SK-N-SH (cell line): ENCODE measurements at places on chromosomes 7 and 10. TPM values are rescaled to one million over a fixed set of nuclear protein-coding genes. Genes with fewer than 3 reads are reported as not detected.

Gene HMX3
- not detected in 2 replicates for polyA plus RNA-seq

Gene ERV3-1
- 8.4 and 17.5 TPM in 2 replicates for polyA plus RNA-seq

Gene TMEM139
- polyA plus RNA-seq, result 0.05 and 0.19 TPM in 2 replicates

Gene BPGM
- 12.4 and 17.4 TPM in 2 replicates for polyA plus RNA-seq

Gene CFTR
- not detected in 2 replicates for polyA plus RNA-seq

GRCh38 chr7:97019710-97020225 lies 4.9 kb downstream of the DLX5 start:
- no peak overlapping the region for H3K4me3 ChIP-seq
- H3K4me1 ChIP-seq, result peaks cover 15% of the 10 kb centered on the region
- H3K27ac ChIP-seq, result no peak overlapping the region
- DNase-seq, result no peak
- no peaks in the 10 kb centered on the region for H3K36me3 ChIP-seq

GRCh38 chr10:56095506-56096225 lies 265.4 kb downstream of the ZWINT start:
- no peaks in the 10 kb centered on the region; the same call in 1 of the 2 replicates for H3K4me1 ChIP-seq
- H3K4me3 ChIP-seq, result no peak overlapping the region
- H3K36me3 ChIP-seq, result no peaks in the 10 kb centered on the region
- no peak for DNase-seq
- no peaks in the 10 kb centered on the region for H3K27me3 ChIP-seq

DNA sequence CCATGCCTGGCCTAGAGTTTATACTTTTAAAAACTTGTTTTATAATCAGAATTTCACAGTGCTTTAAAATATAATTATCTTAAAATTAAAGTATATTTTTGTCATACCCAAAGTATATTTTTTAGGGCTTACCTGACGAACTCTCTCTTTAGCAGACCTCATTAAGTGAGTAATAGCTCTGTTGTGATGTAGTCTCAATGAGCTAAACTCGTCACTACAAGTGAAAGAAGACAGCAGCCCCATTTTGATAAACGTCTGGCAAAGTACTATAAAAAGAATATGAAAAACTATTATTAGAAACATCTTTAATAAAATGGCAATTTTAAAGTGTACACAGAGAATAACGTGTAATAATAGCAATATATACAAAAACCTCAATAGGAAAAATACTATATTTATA lies 18.6 kb downstream of the ANKRD61 start:
- no peaks in the 10 kb centered on the region for H3K4me1 ChIP-seq
- no peak overlapping the region for H3K27ac ChIP-seq
- no peak overlapping the region for H3K4me3 ChIP-seq
- no peaks in the 10 kb centered on the region for H3K27me3 ChIP-seq
- H3K36me3 ChIP-seq, result peaks cover 85% of the 10 kb centered on the region
- no peak for DNase-seq

DNA sequence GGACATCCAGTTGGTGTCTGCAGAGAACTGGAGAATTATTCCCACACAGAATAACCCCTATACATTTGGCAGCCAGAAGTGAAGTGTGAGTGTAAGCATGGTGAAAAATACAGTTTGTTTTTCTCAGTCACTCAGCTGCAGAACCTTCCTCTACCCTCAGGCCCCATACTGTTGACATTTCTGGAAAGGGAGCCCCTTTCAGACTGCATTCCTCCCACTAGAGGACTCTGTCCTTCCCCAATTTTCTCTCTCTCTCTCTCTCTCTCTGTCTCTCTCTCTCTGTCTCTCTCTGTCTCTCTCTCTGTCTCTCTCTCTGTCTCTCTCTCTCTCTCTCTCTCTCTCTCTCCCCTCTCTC lies 86.8 kb upstream of the STEAP1B start:
- no peak overlapping the region for H3K4me3 ChIP-seq
- H3K4me1 ChIP-seq, result no peaks in the 10 kb centered on the region
- no peak overlapping the region for H3K27ac ChIP-seq
